NCI-H187 (cell line): ENCODE measurements at places on chromosomes 3 and 15.
A peak's percentile ranks its signal among the peaks of the same experiment; 100 is the strongest.

- DNase-seq = no peak
Observed at GRCh38 chr3:42795621-42796181, 8.6 kb downstream of the HIGD1A start.

DNA sequence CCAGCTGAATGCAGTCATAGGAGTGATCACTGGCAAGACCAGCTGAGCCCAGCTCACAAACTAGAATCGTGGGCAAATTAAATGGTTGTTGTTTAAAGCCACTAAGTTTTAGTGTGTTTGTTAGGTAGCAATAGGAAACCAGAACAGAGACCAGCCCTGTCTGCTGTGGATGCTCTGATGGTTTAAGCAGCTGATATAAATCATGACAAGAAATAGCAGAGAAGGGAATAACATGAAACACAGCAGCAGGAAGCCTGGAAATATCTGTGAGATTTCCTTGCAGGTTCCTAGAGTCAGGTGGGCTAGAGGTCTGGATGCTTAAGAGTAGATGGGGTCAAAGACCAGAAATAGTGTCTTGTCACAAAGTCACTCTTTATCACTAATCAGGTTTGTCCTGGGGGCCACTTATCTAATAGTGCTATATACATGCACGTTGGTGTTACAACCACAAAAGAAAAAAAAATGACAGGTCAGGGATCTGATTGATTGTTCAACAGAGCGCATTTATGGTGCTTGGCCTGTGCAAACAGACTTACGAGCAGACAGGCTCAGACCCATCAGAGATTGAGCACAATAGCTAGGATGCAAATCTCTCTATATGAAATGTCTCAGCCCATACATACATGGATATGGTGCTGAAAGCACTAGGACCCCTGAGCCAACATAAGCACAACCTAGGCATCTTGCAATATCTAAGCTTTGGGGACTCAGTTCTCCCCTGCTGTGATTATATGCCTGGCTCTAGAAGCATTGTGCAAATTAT lies 967.7 kb downstream of the AGBL1 start:
- no peak for DNase-seq

DNA sequence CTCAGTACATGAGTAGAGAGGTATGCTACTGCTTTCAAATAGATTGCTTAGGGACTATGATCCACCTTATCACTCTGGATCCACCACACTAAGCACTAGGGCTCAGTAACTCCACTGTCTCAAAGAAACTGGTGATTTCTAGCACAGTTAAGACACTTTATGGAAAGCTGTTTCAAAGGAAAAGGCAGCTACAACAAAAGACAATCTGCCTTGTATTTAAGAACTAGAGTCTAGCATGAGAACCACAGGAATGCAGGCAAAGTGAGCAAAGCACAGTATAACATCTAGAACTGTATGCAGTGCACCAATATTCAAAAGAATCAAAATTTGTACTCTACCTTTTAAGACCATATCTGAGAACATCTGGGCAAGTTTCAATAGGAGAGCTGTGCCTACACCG lies 17.9 kb downstream of the TFRC start:
- no peak for DNase-seq

- DNase-seq = no peak
Observed at GRCh38 chr3:69016901-69017300, 3.4 kb upstream of the EOGT start.

DNA sequence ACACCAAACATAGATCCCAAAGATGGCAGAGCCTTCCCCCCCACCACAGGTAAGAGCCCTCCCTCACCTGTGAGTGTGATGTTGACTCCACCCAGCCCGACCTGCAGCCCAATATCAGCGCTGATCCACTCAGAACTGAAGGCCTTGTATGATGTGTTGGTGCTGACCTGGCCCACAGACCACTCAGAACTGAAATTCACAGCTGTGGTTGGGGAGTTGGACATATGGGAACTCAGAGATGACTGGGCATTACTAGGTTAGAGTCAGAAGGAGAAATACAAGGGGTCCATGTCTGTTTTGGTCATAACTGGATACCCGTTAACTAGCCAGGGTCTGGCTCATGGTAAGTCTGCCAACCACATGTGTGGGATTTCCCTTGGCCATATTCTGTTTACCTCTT lies 6.9 kb downstream of the DUOXA2 start:
- no peak for DNase-seq

GRCh38 chr3:59411186-59411585 lies 361.4 kb upstream of the CFAP20DC start:
- no peak for DNase-seq

GRCh38 chr3:30435861-30436331 lies 170.5 kb upstream of the TGFBR2 start:
- no peak for DNase-seq

DNA sequence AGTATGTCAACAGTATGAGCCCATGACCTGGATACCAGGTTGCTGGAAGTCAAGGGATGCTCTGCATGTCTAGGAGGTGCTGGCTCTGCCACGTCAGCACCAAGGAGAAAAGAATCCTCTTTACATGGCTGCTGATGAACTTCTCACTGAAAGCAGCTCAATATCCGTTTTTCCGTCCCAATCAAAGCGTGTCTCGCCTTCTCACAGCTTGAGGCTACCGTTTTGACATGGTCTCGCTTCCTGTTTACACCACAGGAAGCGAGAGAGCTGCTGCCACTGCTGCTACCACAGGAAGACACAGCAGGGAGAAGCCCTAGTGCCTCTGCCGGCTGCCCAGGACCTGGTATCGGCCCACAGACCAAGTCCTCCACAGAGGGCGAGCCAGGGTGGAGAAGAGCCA lies 27.3 kb downstream of the STARD5 start:
- peak; percentile 4 for DNase-seq

GRCh38 chr3:101629219-101629618 lies 47.7 kb downstream of the ZBTB11 start:
- DNase-seq = no peak

DNA sequence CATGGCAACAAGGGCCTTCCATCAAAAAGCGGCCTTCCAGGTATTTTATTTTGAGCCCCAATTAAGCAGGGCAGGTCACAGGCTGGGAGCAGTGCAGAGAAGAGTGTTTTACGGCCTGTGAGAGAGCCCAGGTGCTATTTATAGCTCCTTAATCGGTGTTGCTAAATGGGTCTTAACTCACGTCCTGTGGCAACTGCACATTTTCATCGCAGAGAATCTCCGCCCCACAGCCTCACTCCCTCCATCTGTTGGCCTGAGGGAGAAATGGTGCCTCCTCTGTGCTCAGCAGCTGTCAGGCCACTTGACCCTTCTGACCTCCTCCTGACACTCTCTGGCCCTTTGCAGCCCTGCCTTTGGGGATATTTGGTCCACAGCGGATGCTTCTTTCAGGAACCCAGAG lies 58.6 kb downstream of the SPSB4 start:
- DNase-seq = no peak

DNA sequence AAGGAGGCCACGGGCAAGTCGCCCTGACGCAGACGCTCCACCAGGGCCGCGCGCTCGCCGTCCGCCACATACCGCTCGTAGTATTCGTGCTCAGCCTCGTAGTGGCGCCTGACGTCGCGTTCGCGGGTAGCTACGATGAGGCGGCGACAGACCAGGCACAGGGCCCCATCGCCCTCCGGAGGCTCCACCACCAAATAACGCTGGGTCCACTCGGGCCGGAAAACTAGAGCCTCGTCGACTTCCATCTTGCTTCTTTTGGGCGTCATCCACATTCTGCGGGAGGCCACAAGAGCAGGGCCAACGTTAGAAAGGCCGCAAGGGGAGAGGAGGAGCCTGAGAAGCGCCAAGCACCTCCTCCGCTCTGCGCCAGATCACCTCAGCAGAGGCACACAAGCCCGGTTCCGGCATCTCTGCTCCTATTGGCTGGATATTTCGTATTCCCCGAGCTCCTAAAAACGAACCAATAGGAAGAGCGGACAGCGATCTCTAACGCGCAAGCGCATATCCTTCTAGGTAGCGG lies at the start of gene EPM2AIP1:
EPM2AIP1 (minus strand) TSS at position 326 of the 520 bp plus-strand sequence; CDS start at position 272, 54 bp downstream.
- DNase-seq = no peak

DNA sequence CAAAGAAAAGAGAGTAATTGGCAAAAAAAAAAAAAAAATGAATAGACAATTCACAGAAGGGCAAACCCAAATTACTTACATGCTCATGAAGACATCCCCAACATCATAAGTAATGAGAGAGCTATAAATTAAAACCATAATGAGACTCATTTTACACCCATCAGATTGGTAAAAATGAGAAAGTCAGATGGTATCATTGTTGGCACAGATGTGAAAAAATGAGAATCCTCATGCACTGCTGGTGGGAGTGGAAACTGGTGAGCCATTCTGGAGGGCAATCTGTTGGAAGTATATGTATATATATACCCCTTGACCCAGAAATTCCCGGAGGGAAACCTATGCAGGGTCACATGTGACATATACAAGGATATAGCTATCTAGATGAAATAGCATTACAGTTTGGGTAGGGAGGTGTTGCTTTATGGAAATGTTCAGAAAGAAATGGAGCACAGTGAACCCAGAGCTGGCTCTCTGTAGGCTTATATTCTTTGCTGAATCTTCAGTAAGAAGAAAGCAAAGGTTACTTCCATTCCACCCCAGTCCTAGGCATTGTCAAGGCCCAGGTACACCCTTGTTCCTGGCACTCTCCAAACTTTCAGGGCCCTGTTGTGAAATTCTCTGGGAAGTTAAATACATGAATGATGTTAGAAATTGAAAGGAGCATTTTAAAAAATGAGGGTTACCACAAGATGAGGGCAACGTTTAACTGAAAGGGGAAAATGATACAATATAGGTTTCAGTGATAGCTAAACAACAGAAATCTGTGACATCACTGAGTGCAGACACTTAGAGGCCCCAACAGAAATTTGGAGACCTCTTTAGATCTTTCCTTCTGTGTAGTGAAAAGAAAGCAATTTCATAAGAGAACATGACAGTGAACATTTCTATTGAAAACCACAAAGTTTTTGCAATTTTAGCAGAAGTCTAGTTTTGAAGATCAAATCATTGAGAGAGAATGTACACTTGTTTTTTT lies 132.7 kb upstream of the TPRG1 start:
- DNase-seq = no peak

GRCh38 chr15:92901072-92901761 lies 1.1 kb downstream of the CHD2 start:
- peak; percentile 62 for DNase-seq

- DNase-seq = no peak
Observed at GRCh38 chr15:34709866-34710265, 44.9 kb downstream of the GJD2 start.

DNA sequence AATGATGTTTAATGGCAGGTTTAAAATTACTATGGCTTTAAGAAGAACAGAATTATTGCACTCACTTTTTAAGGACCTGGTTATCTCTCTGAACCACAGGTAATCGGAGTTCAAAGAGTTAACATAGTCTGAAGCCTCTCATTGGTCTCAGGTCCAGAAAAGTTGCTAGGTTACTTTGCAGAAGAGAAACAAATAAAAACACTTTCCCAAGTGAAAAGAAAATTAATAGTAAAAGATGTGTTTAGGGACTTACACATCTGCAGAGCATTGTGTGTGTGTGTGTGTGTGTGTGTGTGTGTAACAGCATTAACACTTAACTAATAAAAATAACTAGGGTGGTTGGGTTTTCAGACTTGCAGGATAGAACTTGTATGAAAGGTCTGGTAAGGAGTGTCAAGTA lies 1.0 kb downstream of the MASP1 start:
- no peak for DNase-seq

DNA sequence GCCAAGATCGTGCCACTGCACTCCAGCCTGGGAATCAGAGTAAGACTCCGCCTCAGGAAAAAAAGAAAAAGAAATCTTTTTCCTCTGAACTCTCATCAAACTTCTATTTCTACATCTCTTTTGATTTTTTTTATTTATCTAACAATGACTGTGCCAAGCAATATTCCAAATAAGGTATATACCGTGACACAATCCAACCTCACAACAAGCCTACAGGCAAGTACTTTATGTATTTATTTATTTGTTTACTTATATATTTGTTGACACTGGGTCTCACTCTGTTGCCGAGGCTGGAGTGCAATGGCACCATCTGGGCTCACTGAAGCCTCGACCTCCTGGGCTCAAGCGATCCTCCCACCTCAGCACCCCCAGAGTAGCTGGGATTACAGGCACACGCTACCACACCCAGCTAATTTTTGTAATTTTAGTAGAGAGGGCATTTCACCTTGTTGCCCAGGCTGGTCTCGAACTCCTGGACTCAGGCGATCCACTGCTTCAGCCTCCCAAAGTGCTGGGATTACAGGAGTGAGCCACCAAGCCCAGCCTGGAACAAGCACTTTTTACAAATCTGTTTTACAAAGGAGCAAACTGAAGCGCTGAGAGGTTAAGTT lies 94.9 kb upstream of the CHD2 start:
- DNase-seq = no peak

GRCh38 chr15:49506341-49506740 lies 83.3 kb downstream of the FGF7 start:
- DNase-seq = no peak

DNA sequence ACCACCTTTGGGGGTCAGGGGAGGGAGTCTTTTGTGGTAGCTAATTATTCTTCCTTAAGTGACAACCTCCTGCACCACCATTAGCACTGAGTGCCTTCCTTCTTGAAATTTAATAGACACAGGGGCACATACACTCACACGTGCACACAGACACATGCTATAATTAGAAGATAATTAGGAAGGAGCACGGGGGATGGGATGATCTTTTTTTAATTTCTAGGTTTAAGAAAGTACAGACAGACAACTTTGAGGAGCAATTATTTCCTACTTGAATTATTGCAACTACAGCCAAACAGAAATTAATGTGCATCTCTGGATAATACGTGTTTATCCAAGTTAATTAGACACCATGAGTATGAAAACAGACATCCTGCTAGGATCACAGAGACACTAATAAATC lies 44.8 kb upstream of the GUCA1C start:
- DNase-seq = no peak

- no peak for DNase-seq
Observed at GRCh38 chr15:45635763-45636292, 999 bp downstream of the SQOR start.

DNA sequence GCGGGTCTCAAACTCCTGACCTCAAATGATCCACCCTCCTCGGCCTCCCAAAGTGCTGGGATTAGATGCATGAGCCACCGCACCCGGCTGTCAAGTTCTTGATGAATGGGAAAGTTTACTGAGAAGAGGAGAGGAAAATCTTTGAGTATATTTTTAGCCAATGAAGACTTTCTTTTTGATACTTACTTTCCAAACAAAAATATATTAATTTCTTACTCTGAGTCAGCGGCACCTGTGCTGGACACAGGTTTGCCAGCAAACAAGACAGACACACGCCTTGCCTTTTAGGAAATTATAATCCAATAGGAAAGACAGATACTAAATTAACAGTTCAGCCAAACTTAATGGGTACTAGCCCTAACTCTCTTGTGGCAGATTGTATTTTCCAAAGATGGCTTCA lies 166.6 kb downstream of the SHQ1 start:
- DNase-seq = no peak

DNA sequence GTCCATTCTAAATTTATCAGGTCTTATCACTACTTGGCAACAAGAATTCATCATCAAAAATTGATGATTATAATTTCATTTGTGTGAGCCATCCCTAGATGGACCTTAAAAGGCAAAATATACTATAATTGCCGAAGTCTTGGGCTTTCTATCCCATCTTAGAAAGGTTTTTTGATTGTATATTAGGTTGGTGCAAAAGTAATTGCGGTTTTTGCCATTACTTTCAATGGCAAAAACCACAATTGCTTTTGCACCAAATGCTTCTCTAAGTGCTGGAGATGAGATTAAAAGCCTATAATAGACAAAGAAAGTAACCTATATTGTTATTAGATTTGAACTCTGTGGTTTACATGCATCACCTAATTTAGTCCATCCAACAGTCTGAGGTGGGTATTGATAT lies 612.9 kb downstream of the ZNF385D start:
- no peak for DNase-seq

- DNase-seq = no peak
Observed at GRCh38 chr3:125357032-125357658, 18.0 kb downstream of the ZNF148 start.

- no peak for DNase-seq
Observed at GRCh38 chr3:25468866-25469319, 40.8 kb downstream of the RARB start.
